ENCODE measurements at places on chromosomes 4 and X.

DNA sequence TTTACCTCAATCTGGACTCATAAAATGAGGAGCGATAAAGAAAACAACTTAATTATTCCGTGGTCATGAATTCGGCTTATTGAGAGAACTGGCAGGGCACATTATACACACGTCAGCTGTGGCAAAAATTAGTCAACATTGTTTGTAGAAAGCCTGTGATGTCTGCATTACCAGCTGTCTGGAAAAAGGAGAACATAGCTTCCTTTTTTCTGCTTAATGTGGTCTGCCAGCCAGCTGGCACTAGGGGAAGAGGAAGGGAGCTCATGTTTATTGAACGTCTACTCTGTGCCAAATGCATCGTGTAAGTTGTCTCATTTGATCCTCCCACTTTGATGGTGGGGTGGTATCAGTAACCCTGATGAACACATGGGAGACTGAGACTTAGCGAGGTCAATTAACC is 367.6 kb downstream of the ARHGAP24 start:
- DNase-seq = no peak

- no peak for DNase-seq
Measured at GRCh38 chr4:96295143-96295741, 455.3 kb downstream of the PDHA2 start.

DNA sequence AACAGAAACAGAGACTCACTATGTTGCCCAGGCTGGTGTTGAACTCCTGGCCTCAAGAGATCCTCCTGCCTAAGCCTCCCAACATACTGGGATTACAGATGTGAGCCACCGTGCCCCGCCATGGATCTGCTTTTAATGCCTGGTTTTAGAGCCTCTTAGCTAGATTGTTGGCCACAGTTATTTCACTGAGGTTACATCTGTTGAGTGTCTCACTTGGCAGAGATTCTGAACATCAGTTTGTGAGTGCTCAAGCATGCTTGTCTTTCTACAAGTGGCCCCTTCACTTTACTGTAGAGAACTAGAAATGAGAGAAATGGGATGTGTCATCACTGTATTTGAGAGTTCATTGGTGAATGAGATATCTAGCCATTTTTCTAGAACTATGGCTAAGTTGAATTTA is 218.5 kb downstream of the APBB2 start:
- DNase-seq = no peak

GRCh38 chr4:41647383-41647782 is 101.1 kb downstream of the PHOX2B start:
- no peak for DNase-seq

GRCh38 chrX:155871934-155872333 is 9.2 kb upstream of the VAMP7 start:
- no peak for DNase-seq

DNA sequence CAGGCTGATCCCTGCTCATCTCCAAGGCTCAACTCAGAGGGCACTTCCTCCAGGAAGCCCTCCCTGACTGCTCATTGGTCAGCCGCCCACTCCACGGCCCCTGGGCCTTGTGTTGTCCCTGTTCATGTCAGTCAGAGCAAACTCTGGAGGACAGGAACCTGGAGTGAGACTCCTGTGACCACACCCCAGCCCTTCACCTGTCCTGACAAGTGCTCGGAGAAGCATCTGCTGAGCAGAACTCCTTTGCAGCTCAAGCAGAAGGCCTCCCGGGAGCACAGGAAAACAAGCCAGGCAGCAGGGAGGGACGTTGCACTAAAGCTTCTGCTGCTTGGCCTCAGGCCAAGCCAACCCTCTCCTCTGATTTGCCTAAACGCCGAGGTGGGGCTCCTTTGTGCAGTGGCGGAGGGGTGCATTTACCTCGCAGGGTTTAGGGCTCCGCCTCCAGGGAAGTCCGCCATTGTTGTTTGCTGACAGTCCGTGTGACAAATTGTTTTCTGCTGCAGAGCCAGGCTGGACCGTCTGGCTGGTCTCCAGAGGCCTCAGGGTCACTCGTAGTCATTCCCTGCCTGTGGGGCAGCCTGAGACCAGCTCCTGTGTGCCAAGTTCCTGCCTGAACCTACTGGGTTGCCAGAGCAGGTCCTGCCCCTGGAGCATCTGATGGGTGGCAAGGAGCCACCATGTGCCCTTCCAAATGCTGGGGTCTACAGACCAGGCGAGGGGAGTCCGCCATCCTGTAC is 61.8 kb downstream of the C4orf50 start:
- no peak for DNase-seq

- no peak for DNase-seq
Measured at GRCh38 chr4:83261307-83261706, 23.3 kb downstream of the COQ2 start.

Measured in hepatic stellate cell (primary cell).